ENCODE measurements at places on chromosomes 2 and 18.

DNA sequence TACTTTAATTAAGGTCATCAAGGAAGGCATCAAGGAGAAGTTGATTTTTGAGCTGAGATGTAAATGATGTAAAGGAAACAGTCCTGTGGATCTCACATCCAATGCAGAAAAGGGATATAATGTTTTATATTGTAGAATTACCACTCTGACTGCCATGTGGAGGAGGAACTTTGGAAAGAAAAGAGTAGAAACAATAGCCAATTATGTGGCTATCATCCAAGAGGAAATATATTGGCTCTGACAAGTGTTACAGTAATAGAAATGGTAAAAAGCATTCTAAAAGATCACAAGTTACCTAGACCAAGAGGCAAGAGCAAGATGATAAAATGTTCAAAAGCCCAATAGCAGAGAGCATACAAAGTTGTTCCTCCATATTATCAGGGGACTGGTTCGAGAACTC is 26.8 kb downstream of the BARD1 start:
- DNase-seq: no peak

- no peak for DNase-seq
Measured at GRCh38 chr2:86616502-86616901, 7.2 kb downstream of the RNF103 start.

- no peak for DNase-seq
Measured at GRCh38 chr2:172256886-172257285, 154.2 kb upstream of the DLX2 start.

- no peak for DNase-seq
Measured at GRCh38 chr2:19739256-19739655, 162.5 kb downstream of the TTC32 start.

- no peak for DNase-seq
Measured at GRCh38 chr2:28471701-28472236, 24.1 kb upstream of the PLB1 start.

DNA sequence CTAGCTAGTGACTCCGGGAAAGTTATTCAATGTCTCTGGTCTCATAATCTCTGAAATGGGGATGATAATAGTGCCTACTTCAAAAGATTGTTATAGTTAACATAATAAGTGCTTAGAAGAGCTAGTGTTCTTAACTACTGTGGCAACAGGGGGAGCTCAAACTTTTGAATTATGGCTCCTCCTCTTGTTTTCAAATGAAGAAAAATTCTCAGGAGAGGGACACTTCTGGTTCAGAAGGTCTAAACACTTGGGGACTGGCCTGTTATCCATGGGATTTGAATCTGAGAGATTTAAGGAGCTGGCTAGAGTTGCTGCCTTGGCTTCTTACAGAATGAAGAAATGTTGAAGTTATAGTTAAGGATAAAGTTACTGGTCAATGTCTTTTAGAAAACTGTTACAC is 92.2 kb upstream of the ITGB6 start:
- no peak for DNase-seq

- no peak for DNase-seq
Measured at GRCh38 chr2:128564131-128564530, 245.5 kb upstream of the HS6ST1 start.

DNA sequence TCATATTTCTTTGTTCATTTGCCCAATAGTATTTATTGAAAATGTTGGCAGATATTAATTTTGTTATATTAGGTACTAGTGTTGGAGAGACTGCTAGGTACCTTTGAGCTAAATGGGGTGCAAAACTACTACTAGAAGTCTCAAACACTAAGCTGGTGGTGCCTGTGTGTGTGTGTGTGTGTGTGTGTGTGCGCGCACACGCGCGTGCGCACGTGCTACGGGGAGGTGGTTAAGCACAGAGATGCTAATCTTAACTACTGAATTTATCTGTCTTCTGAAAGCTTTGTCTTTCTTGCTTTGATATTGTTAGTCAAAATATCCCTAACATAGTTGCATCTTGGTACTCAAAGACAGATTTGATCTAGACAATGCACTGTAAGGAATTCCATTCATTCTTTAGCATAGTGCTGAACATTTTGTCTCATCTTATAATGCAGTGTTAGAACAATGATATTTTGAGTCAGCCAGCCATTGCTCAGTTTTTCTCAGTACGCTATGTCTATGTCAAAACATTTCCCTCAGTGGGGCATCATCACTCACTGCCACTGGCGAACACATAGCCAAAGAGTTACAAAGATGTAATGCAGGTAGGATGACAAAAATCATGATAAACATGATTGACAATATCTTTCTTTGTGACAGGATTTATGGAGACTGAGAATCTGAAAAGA is 396.0 kb upstream of the RGPD4 start:
- DNase-seq: no peak

DNA sequence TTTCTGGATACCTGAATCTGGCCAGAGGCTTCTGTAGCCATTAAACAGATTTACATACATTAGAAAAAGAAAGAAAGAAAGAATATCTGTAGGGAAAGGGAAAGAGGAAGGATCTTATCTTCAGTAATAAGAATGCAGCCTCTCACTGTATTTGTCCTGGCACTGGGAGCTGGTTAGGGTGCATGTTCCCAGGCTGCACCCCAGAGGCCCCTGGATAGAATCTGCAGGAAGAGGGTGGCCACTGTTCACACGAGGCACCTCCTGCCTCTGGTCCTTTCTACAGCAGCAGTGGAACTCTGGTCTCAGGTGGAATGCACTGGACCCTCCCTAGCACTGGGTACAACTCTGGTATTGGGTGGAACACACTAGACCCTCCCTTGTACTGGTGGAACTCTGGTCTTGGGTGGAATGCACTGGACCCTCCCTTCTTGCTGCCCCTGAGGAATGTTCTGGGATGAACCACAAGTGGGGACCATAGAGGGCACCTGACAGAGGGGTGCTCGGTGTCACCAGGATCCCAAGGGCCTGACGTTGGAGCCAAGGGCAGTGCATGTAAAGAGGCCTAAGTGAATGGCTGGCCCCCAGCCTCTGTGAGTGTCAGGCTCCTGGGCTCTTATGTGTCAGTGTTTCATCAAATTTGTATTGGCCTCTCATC is 27.4 kb upstream of the PXDN start:
- no peak for DNase-seq

DNA sequence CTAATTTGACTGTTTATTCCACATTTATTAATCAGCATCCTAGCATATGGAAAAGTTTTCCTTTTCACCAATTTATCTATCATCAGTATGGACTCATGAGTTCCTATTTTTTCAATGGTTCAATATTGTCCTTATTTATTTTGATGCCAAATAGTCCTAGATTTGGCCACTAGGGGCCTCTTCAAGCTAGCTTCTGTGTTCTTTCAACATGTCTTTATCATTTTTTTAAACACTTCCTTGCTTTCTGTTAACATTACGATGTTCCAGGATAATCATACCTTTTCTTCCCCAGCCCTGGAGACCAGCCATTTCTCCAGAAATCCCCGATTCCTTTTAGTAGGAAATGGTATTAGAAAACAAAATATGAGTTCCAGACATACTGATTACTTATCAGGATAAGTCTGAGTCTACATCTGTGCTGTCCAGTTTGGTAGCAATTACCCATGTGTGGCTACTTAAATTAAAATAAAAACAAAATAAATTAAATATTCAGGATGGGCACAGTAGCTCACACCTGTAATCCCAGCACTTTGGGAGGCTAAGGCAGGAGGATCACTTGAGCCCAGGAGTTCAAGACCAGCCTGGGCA is 70.6 kb downstream of the RPE start:
- no peak for DNase-seq

DNA sequence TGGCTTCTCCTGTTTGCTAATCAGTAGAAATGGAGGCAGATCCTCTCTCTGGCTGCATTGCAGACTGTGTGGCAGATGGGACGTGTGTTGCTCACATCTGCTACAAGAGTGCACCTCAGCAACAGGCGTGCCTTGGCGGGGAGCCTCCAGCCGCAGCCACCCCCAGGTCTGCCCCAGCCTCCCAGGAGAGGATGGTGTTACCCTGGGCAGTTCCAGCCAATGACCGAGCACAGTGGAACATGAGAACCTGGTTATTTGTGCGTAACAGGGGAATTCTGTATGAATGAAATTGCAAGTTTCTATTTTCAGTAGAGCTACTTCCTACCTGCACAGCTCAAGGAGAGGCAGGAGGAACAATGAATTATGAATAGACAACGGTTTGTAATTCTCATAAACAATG is 130.6 kb upstream of the CBLN2 start:
- no peak for DNase-seq

GRCh38 chr2:37459095-37459981 is 114.9 kb downstream of the QPCT start:
- DNase-seq: no peak

DNA sequence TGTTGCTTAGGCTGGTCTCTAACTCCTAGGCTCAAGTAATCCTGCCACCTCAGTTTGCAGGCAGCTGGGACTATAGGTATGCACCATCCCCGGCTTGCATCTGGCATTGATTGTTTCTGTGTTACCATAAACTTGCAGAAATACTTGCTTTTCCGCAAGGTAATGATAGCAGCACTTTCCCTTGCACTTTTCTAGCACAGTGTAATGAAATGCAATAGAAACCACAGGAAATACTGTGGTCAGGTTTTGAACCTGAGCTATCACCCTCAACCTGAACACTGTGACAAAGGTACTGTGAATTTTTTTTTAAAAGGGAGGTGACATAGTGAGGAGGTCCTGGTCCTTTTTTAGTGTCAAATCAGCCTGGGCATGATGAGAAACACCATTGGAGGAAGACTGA is 38.3 kb downstream of the DHRS9 start:
- peak; percentile 2 for DNase-seq

GRCh38 chr2:68506170-68506569 is 38.8 kb downstream of the APLF start:
- DNase-seq: no peak

- DNase-seq: no peak
Measured at GRCh38 chr2:215609089-215610032, 173.5 kb upstream of the FN1 start.

DNA sequence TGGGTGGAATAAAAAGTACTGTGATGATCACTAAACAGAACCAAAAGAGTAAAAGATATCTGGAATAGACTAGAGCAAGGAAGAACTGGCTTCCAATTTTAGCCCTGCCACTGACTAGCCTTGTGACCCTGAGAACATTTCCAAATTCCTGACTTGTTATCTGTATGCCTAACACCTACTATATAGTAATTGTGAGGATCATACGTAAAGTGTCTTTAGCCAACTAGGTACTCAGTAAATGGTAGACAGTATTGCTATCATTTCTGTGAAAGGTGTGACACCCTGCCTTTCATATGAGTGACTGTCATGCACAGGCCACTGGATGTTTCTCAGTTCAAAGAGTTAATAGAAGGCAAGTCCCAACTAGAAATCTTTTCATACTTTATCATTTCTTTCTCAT is 29.8 kb downstream of the CYTIP start:
- DNase-seq: no peak

DNA sequence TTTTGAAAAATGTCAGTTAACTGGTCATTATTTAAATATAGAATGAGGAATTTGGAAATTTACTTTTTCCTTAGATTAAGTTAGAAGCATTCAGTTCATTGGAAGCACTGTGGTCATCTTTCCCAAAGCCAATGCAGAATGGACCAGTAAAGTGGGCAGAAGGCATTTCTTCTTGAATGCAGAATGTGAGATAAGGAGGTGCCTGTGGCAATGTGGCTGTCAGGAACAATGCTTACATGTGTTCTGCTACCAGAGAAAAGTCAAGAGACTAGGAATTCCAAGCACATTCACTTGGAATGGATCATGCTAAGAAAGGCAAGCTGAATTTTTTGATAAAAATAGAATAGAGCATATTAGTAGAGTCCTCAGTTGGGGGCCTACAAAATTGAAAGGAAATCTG is 295.0 kb upstream of the KCNH7 start:
- DNase-seq: no peak

GRCh38 chr2:172350839-172351479 is 76.4 kb upstream of the ITGA6 start:
- DNase-seq: no peak

GRCh38 chr2:157901325-157901724 is 25.2 kb upstream of the ACVR1 start:
- DNase-seq: no peak

GRCh38 chr2:69210385-69210784 is 176.6 kb downstream of the GFPT1 start:
- no peak for DNase-seq

DNA sequence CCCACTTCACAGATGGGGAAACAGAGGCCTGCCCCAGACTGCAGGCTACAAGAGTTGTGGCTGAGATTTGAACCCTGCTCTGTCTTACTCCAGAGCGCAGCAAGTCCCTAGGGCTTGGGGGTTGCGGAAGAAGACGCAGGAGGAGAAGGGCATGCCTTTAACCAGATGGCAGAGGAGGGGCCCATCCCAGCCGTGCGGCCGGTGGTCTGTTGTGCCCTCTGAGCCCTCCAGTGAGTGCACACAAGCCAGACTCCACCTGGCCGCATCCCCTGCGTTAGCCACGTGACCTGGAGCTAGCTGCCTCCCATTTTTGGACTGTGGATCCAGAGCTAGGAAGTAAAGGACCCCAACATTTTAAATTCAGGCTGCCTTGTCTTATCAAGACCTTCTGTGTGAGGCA is 2.8 kb downstream of the KCNIP3 start:
- DNase-seq: no peak

DNA sequence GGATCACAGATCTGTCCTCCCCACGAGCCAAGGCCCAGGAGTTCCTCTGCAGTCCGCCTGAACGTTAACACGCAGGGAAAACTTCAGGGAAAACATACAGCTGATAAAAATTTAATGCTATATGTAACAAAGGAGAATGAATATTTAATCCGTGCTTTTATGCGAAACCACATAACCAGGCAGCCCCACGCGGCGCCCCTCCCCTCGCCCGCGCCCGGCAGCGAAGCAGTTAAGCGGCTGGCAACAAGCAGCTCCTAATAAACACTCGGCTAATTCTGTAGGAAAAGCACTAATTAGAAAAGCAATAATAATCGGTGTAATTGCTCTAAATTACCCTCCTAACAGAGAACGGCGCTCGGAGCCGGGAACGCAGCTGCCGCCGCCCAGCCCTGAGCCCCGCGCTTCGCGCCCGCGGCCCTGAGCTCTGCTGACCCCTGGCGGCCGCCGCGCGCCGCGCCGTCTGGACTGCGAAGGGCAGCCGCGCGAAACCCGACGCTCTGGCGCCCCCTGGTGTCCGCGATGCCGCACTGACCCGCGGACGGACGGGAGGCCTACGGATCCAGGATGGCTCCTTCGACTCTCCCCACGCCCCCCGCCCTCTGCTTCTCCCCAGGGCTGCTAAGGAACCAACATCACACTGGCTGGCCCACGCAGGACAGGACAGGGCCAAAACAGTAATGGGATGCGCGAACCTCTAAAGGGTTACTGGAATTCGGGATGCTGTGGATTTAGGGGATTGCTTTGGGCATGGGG is 181.4 kb downstream of the SMAD2 start:
- peak; percentile 76 for DNase-seq

All from T-helper 9 cell (primary cell).